GM03348 (cell line): ENCODE measurements at places on chromosomes 7 and 10.

GRCh38 chr7:38168890-38169570 is 9.0 kb upstream of the STARD3NL start:
- DNase-seq = no peak

GRCh38 chr7:4809666-4810065 is 34.2 kb downstream of the AP5Z1 start:
- DNase-seq = no peak

DNA sequence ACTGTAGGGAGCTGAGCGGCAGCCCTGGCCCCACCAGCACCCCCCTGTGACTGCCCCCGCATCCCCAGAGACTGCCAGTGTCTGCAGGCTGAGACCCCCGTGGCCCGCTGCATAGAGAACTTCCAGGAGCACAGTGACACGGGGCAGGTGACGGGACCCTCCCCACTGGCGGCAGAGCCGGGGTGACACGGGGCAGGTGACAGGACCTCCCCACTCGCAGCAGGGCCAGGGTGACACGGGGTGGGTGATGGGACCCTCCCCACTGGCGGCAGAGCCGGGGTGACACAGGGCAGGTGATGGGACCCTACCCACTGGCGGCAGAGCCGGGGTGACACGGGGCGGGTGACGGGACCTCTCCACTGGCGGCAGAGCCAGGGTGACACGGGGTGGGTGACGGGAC is 2.3 kb downstream of the GPER1 start:
- no peak for DNase-seq

DNA sequence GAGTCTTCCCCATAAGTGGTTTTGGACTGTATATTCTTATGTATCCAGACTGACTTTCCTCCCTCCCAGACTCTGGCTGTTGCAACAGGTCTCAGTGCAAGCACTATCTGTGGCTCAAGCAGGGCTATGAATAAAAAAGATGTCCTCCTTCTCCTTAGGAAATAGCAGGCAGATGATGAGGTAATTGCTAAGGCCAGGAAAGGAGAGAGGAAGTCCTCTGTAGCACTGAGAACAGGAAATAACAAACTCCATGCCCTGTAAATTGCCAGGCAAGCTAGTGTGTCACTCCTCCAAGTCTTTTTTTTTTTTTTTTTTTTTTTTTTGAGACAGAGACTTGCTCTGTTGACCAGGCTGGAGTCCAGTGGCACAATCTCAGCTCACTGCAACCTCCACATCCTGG is 900.1 kb downstream of the TYW1 start:
- no peak for DNase-seq

DNA sequence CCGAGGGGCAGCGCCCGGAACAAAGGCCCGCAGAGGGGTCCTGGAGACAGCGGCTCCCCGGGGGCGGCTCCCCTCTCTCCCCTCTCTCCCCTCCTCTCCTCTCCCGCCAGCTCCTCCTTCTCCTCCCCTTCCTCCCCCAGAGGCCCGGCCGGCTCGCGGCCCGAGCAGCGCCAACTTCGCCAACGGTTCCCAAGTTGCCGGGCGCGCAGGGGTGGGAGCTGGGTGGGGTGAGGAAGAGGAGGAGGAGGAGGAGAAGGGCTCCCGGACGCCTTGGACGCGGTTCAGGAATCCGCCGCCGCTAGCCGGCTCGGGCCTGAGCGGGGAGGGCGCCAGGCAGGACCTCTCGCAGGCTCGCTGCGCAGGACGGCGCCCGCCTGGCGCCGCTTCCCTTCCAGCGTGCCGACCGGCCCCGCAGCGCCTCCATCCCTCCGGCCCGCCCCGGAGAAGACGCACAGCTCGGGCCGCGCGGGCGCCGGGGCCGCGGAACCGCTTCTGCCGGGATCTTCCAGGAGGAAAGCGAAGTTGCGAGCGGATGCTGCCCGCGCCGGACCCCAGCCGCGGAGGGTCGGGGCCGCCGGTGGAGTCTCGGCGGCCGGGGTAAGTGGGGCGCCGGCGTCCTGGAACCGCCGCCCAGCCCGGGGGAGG is at the start of gene CHST3:
Gene CHST3, plus strand, starts transcription at position 298 of the 645 bp plus-strand sequence. CDS start 41,448 bp downstream, outside the sequence.
- DNase-seq = peak; percentile 83

- no peak for DNase-seq
Observed at GRCh38 chr10:3750854-3751253, 34.2 kb downstream of the KLF6 start.

GRCh38 chr10:42684517-42684916 is 46.1 kb upstream of the ZNF33B start:
- DNase-seq = no peak
